Activated CD4-positive, alpha-beta T cell treated with anti-CD3 and anti-CD28 coated beads, Interleukin-2, amount 50 U/mL, for 4 hours (primary cell): ENCODE measurements at places on chromosomes 3 and 15.

- DNase-seq: no peak
Measured at GRCh38 chr3:18572809-18573208, 147.7 kb upstream of the SATB1 start.

DNA sequence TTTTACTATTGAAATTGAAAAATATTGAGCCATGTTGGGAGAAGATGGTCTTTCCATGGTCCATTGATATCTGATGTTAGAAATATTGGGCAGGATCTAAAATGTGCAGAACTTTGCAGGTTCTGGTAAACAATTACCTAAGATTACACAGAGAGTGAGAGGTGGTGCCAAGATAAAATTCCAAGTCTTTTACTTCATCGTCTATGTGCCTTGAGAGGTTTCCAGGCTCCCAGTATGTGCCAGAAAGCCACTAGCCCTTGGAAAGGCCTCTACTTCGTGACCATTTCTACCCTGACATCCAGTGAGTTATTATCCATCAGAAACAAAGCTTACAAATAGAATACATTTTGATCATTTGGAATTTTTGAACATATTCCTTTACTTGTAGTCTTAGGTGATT, 27.6 kb downstream of the CD200 start:
- DNase-seq: no peak

DNA sequence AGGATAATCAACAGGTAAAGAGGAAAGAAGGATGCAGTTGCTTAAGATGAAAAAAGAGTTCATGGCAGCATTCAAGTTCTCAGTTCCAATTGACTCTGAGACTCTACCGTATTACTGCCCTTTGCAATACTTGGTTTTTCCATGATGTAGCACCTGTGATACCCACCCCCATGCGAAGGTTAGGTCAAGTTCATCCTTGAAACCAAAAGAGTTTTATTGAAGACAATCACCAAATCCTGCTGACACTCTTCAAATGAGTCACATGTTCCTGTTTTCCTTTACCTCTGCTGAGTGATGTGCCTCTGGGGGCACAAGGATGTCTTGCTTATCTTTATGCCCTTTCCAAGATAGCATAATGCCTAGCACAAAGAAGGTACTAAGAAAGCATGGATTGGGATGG, 111.3 kb upstream of the SLC7A14 start:
- DNase-seq: no peak

DNA sequence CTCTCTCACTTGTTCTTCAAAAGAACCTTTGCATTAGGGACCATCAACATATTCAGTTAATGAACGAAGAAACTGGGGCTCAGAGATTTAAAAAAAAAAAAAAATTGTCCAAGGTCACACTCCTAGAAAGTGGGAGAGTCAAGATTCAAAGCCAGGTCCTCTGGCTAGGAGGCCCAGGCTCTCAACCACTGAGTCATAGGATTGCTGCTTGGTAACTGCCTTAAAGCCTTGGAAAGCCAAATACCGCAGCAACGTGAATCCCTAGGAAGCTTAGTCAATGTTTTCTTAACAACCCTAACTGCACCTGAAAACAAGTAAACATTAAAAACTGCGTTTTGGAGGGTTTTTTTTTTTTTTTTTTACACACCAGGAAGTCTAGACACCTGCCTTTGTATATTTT, 156.8 kb downstream of the WNT5A start:
- no peak for DNase-seq

- DNase-seq: peak; percentile 70
Measured at GRCh38 chr3:39383045-39383880, at the start of gene SLC25A38. Gene SLC25A38 (plus strand): TSS chr3:39383370. CDS start chr3:39383725, 355 bp downstream.
